ENCODE measurements at places on chromosomes 6 and 20.

DNA sequence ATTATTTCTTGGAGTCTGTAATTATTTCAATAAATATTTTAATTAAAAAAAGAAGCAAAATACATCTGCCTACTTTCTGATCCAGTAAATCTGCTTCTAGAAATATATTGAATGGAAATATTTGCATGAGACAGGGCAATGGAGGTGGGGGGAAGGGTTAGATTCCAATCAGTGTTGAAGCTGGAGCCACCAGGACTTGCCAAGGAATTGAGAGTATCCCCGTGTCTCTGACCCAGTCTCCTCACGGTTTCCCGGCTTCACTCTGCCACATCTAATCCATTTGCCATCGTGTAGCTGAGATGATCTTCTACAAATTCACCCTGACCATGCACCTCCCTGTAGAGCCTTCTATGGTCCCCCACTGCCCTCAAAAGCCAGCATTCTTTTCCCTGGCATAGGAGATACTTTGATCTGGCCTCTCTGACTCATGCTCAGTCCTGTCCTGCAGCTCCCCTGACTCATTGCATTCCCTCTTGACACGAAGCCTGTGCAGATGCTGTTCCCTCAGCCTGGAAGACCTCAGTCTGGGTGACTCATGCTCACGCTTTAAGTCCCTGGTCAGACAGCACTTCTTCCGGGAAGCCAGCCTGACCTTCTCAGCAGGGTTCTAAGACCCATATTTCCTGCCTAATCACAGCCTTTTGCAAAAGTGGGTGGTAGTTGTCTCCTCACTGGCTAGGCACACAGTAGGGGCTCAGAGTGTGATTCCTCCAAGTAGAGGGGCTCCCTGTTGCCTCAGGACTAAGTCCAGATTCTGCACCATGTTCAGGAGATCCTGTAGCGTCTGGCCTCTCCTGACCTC is 23.0 kb upstream of the FKBP1A start:
- no peak for DNase-seq

- no peak for DNase-seq
Measured at GRCh38 chr6:39225946-39226437, 3.3 kb downstream of the KCNK5 start.

- DNase-seq = no peak
Measured at GRCh38 chr6:3911614-3912336, 62.6 kb downstream of the FAM50B start.

GRCh38 chr6:49552596-49552995 is 2.1 kb downstream of the C6orf141 start:
- no peak for DNase-seq

GRCh38 chr20:14780508-14780907 is 443.1 kb upstream of the FLRT3 start:
- DNase-seq = no peak

DNA sequence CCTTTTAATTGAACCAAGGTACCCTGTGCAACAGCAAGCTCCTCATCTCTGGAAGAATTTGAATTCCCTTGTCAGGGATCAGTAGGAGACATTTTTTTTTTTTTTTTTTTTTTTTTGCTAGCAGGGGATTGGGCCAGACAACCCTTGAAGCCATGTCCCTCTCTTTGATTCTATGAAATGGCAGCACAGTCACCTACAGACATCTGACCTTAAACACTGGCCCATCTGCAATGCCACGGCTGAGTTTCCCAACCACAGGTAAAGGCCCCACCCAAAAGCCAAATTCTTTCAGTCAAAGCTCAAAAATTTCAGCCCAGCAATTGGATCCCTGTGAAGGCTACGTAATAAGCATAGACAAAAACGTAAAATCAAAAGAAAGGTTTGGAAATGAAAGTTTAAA is 94.2 kb downstream of the FYN start:
- DNase-seq = no peak
